Activated CD8-positive, alpha-beta memory T cell treated with anti-CD3 and anti-CD28 coated beads for 24 hours (primary cell): ENCODE measurements at places on chromosomes 4 and X.

GRCh38 chr4:155638195-155638965 is 28.3 kb upstream of the GUCY1A1 start:
- DNase-seq: no peak

GRCh38 chr4:114296126-114296525 is 302.5 kb upstream of the UGT8 start:
- no peak for DNase-seq

- DNase-seq: no peak
Observed at GRCh38 chr4:182521011-182521410, 277.8 kb downstream of the TENM3 start.

DNA sequence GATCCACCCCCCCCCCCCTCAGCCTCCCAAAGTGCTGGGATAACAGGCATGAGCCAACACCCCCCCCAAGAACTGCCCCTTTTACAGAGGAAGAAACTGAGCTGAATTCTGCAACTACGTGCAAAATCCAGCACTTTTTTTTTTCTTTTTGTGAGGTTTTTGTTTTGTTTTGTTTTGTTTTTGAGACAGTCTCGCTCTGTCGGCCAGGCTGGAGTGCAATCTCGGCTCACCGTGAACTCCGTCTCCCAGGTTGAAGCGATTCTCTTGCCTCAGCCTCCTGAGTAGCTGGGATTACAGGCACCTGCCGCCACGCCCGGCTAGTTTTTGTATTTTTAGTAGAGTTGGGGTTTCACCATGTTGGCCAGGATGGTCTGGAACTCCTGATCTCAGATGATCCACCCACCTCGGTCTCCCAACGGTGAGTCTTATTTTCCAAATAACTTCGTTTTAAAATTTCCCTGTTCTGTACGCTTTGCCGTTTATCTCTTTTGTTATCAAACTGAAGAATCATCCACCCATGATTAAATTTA is 4.9 kb downstream of the CRLF2 start:
- DNase-seq: no peak

DNA sequence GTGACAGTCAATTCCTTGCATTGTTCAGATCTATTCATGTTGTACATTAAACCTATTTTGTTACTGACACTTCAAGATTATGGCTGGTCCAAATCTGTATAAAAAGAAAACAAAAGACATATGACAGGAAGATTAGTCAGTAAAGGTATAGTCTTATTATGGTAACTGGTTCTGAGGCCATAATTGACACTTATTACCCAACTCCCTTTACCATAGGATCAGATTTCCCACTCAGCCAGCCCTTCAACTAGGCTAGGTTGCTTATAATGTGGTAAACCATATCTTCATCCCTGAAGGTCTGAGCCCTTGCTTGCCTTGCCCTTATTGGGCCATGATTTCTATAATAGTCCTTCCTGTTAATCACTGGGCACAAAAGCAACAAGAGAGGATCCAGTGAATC is 289.6 kb downstream of the CXXC4 start:
- DNase-seq: no peak

DNA sequence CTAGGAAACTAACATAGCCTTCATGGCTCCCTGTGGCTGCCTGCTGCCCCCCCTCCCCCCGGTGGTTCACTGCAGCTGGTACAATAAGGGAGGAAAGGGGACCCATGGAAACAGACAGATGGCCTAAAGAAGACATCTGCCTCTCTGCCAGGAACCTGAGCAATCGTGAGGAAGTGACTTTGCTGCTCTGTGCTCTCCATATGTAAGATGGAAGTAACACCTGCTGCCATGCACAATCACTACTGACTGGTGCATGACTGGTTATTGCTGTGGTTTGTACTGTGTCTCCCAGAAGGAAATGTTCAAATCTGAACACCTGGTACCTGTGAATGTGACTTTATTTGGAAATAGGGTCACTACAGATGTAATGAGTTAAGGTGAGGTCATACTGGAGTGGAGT is 43.6 kb downstream of the CD99L2 start:
- DNase-seq: no peak

DNA sequence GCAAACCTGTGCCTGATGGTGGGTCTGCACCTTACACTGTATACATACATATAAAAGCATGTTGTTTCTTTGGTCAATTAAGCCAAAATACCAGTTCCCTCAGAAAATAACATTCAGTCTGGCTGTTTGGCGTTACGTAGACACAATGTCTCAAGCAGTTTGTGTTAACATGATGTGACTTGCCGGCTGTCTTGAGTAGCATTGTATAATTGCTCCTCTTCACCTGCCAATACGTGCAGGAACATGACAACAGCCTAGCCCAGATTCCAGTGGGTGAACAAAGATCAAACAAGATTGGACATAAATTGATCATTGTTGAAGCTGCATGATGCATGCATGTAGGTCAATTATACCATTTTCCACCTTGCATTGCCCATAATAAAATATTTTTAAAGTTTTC is 102.3 kb downstream of the F11 start:
- no peak for DNase-seq
